ENCODE measurements at places on chromosomes 11 and 22. TPM values are rescaled to one million over a fixed set of nuclear protein-coding genes. Genes with fewer than 3 reads are reported as not detected.

DNA sequence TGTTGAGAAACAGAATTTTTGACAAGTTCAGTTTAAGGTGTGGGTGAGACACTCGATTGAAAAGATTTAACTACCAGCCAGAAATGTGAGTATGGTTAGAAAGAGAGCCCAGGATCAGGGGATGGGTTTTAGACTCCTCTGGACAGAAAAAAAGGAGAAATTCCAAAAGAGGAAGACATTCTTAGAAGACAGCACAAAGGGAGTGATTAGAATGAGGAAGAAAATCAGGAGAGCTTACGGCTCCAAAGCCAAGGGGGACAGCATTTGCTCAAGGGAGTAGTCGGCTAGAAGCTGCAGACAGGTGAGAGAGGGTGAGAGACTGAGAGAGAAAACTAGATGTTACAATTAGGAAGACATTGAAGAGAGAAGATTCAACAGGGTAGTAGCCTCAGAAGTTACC is 166.1 kb downstream of the ADAMTS15 start:
- no peaks in the 10 kb centered on the region for H3K27me3 ChIP-seq
- no peak for DNase-seq
- no peak overlapping the region for H3K4me3 ChIP-seq

The OR5B3 gene
- not detected for total RNA-seq

DNA sequence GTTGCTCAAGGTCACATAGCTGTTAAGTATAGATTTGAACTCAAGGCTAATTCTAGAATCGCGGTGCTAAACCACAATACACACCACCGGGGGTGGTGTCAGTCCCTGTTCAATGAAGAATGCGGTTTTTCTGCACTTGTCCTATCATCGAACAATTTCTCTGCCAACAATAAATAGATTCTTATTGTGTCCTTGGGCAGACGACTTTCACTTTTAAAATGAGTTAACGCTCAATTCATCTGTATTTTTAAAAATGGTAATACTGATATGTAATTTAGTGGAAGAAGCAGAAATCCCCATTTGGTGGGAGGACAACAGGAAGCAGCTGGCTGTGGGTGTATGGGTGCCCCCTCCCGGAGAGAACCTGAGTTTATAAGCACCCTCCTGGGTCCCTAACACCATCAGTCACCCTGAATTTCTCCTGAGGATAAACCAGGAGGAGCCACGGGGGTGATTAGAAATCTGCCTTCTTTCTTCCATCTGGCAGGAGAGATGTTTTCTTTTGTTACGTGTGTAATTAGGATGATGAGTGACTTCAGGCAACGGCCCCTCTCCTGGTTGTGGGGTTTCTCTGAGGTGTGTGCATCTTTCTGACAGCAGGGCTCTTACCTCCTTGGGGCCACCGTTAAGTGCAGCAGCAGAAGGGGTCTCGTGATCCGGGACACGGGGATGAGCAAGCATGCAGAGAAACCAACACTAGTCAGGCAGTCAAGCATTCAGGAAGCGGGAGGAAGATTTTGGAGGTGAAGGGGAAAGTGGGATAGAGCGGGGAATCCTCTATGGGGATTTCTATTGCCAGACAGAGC is 87.7 kb downstream of the GRAMD1B start:
- H3K27me3 ChIP-seq, result no peaks in the 10 kb centered on the region
- H3K27ac ChIP-seq, result no peak overlapping the region
- no peaks in the 10 kb centered on the region for H3K4me1 ChIP-seq
- H3K4me3 ChIP-seq, result no peak overlapping the region
- no peak for DNase-seq

The RAG2 gene
- total RNA-seq, result not detected

DNA sequence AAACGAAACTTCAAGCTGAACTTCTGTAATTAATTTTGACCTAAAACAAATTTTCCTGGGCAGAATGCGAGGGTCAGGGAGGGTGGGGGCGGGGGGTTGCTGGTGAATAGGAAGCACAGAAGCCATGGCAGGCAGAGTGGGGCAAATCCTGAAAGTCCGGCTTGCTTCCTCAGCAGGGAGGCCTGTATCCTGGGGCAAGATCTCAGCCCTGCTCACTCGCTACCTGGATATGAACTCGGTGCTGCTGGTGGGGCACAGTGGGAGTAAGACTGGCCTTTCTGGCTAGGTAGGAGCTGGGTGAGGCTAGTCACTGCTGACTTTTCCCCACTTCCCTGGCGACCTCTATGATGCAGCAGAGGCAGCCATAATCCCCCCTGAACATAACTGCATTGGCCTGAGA is 168.9 kb upstream of the CHORDC1 start:
- H3K36me3 ChIP-seq, result no peaks in the 10 kb centered on the region
- no peak for DNase-seq
- no peaks in the 10 kb centered on the region for H3K4me1 ChIP-seq
- H3K27ac ChIP-seq, result no peak overlapping the region
- H3K4me3 ChIP-seq, result no peak overlapping the region

GRCh38 chr11:3223932-3224381 is 5.3 kb upstream of the MRGPRG start:
- no peak for DNase-seq
- H3K27ac ChIP-seq, result no peak overlapping the region
- no peak overlapping the region for H3K4me3 ChIP-seq
- no peaks in the 10 kb centered on the region for H3K36me3 ChIP-seq

- H3K4me3 ChIP-seq, result no peak overlapping the region
- no peaks in the 10 kb centered on the region for H3K36me3 ChIP-seq
- no peaks in the 10 kb centered on the region for H3K27me3 ChIP-seq
Measured at GRCh38 chr11:63869171-63869591, 30.3 kb downstream of the MARK2 start.

The ZNF70 gene
- total RNA-seq, result 9.8 TPM

The FOLH1 gene
- total RNA-seq, result 1.9 TPM

The HBD gene
- 8.4 TPM for total RNA-seq

The FAM83F gene
- total RNA-seq, result 0.84 TPM

GRCh38 chr11:126740846-126741245 is 259.7 kb downstream of the KIRREL3 start:
- no peak overlapping the region for H3K27ac ChIP-seq
- H3K27me3 ChIP-seq, result no peaks in the 10 kb centered on the region
- DNase-seq, result no peak
- H3K4me3 ChIP-seq, result no peak overlapping the region
- H3K4me1 ChIP-seq, result no peaks in the 10 kb centered on the region

GRCh38 chr11:115712296-115712695 is 208.1 kb upstream of the CADM1 start:
- DNase-seq, result no peak
- no peaks in the 10 kb centered on the region for H3K4me1 ChIP-seq
- H3K27me3 ChIP-seq, result no peaks in the 10 kb centered on the region
- no peak overlapping the region for H3K27ac ChIP-seq
- no peaks in the 10 kb centered on the region for H3K36me3 ChIP-seq

- no peak overlapping the region for H3K4me3 ChIP-seq
- H3K4me1 ChIP-seq, result no peaks in the 10 kb centered on the region
- DNase-seq, result no peak
- no peaks in the 10 kb centered on the region for H3K36me3 ChIP-seq
Measured at GRCh38 chr11:350723-351255, 18.5 kb upstream of the B4GALNT4 start.

The C22orf31 gene
- not detected for total RNA-seq

- H3K36me3 ChIP-seq, result no peaks in the 10 kb centered on the region
- no peaks in the 10 kb centered on the region for H3K27me3 ChIP-seq
- H3K27ac ChIP-seq, result no peak overlapping the region
Measured at GRCh38 chr22:49600891-49601431, 226.7 kb downstream of the BRD1 start.

DNA sequence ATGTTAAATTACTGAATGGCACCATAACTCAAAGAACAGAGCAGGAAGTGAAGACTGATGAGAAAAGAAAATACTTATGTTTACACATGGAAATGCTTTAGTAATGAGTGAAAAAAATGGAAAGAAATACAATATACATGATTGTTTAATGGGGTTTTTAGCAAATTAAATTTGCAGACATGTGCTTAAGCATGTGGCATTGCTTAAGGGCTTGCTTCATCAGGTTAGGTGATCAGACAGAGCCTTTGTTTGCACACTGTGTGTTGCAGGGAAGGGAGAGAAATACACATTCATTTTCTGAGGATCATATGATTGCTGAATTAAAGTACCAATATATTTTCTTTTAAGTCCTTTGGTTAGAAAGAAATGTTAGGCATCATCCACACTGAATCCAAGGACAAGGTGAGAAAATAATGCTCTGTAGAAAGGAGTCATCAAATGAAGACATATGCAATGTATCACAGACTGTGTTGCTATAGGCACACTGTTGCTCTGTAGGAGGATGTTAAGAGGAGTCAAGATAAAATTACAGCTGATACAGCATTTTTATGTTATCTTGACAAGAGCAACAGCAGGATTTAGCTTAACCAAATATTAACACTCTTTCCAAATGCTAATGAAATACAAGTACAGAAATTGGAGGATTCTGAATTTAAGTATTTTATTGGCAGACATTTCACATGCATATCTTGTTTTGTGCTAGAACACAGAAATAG is 23.4 kb upstream of the ARHGAP20 start:
- no peak overlapping the region for H3K4me3 ChIP-seq
- no peak for DNase-seq
- no peak overlapping the region for H3K27ac ChIP-seq
- H3K27me3 ChIP-seq, result no peaks in the 10 kb centered on the region

DNA sequence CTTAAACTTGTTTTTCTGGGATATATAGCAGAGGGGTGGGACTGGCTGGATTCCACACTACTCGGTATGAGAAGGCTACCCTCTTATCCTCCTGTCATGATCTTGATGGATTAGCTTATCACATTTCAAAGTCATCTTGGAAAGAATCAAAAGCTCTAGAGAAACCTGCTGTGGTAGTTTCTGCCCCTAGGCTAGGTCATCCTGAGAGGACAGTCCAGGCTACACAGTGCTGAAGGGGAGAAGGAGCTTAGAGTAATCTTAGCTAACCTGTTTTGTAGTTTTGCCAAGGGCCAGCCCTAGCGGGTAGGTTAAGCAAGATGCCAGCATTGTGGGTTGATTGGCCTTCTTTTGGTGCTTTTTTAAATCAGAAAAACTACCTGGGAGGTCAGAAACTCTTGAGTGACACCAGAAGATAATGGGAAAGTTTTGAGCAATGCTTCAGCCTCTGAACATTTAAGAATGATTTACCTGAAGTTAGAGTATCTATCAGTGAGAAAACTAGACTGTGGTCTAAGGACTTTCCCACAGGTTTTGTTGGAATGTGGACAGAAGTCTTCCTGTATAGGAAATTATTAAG is 21.3 kb downstream of the PIWIL4 start:
- H3K4me3 ChIP-seq, result no peak overlapping the region
- H3K27ac ChIP-seq, result no peak overlapping the region
- no peaks in the 10 kb centered on the region for H3K4me1 ChIP-seq
- H3K36me3 ChIP-seq, result peaks cover 9% of the 10 kb centered on the region
- H3K27me3 ChIP-seq, result no peaks in the 10 kb centered on the region
- DNase-seq, result no peak

GRCh38 chr11:80155412-80156017 is 714.7 kb upstream of the TENM4 start:
- no peaks in the 10 kb centered on the region for H3K4me1 ChIP-seq
- no peaks in the 10 kb centered on the region for H3K27me3 ChIP-seq
- H3K4me3 ChIP-seq, result no peak overlapping the region
- no peak overlapping the region for H3K27ac ChIP-seq
- DNase-seq, result no peak
- H3K36me3 ChIP-seq, result no peaks in the 10 kb centered on the region

DNA sequence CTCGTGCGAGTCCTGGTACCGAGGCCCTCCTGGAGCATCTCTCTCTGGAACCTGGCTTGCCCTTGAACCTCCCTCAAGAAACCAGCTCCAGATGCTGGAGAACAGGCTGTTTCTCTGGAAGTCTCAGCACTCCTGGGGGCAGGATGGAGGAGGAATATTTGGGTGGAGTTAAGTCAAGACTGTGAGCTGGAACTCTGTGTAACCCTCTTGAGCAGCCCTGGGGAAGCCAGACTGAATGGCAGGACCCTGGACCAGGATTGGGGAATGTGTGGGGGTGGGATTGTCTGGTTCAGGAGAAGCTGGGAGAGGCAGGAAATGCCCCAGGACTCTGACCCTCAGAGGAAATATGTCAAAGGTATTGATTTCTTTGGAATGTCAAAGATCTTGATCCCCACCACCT is 7.7 kb downstream of the CREB3L1 start:
- no peaks in the 10 kb centered on the region for H3K36me3 ChIP-seq
- H3K27ac ChIP-seq, result no peak overlapping the region
- no peak for DNase-seq
- H3K27me3 ChIP-seq, result no peaks in the 10 kb centered on the region
- no peaks in the 10 kb centered on the region for H3K4me1 ChIP-seq
- H3K4me3 ChIP-seq, result no peak overlapping the region

The OR52J3 gene
- not detected for total RNA-seq

DNA sequence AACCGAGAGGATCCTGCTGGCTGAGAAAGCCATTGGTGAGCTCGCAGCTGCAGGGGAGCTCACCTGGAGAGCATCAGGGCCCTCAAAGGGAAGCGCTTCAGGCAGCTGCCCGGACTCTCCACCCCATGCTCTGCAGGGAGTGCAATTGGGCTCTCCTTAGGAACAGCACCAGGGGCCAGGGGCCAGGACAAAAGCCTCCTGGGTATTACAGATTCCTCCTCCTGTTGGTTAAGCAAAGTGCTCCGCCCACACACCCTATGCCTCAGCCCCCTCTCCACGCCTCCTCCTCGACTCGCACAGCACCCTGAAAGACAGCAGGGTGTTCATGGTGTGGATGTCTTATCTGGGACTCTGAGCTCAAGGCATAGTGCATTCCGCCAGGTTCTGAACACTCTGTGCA is 139.9 kb downstream of the SHANK2 start:
- H3K4me3 ChIP-seq, result no peak overlapping the region
- peak; percentile 14 for DNase-seq
- H3K27me3 ChIP-seq, result no peaks in the 10 kb centered on the region
- H3K4me1 ChIP-seq, result no peaks in the 10 kb centered on the region
- no peak overlapping the region for H3K27ac ChIP-seq

DNA sequence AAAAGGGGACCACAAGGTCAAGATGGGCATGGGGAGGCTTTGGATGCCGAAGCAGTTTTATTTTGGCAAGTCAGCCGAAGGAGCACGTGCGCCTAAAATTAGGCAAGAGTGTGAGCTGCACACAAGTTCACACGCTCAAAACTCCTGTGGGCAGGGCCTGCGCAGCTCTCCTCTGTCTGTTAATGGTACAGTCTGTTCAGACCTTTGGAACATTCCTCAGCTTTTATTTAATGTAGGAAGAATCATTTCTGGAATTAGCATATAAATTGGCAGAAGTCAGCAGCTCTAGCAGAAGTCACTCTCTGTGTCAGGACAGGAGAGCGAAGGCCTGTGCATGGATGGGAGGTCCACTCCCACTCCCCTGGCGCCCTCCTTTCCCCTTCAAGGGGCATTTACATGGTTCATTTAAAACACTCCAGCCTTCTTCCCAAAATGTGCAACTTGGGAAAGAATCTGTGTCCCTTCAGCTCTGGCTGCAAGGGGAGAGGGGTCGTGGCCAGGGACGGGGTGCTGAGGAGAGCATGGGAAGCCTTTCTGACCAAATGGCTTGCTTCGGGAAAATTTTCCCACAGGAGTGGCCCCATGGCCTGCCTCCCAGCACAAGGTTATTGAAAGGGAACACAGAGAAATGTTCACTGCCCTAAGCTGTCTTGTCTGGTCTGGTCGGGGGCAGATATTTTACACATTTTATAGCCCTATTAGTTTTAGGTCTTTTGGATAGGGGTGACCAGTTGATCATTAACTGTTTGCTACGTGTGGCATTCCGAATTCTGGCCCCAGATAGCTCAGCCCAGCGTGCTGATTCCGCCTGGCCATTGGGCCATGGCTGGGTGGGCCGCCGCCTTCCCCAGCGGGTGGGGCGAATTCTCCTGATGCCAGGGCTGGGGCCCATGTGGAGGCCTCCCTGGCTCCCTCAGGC is 43.9 kb upstream of the SMIM38 start:
- no peak overlapping the region for H3K27ac ChIP-seq
- H3K4me3 ChIP-seq, result no peak overlapping the region
- H3K4me1 ChIP-seq, result no peaks in the 10 kb centered on the region
- no peaks in the 10 kb centered on the region for H3K27me3 ChIP-seq
- H3K36me3 ChIP-seq, result no peaks in the 10 kb centered on the region

- H3K27ac ChIP-seq, result no peak overlapping the region
- H3K4me3 ChIP-seq, result no peak overlapping the region
Measured at GRCh38 chr11:126048197-126048596, 14.5 kb downstream of the CDON start.

The UPK3A gene
- total RNA-seq, result not detected
